Stimulated activated CD4-positive, alpha-beta T cell treated with anti-CD3 and anti-CD28 coated beads, Interleukin-1b, Interleukin-23, amount 100 ng/mL, for 1 hour (primary cell): ENCODE measurements at places on chromosomes 4 and X.

GRCh38 chr4:89111833-89112563 lies 665 bp downstream of the TIGD2 start:
- DNase-seq = no peak

DNA sequence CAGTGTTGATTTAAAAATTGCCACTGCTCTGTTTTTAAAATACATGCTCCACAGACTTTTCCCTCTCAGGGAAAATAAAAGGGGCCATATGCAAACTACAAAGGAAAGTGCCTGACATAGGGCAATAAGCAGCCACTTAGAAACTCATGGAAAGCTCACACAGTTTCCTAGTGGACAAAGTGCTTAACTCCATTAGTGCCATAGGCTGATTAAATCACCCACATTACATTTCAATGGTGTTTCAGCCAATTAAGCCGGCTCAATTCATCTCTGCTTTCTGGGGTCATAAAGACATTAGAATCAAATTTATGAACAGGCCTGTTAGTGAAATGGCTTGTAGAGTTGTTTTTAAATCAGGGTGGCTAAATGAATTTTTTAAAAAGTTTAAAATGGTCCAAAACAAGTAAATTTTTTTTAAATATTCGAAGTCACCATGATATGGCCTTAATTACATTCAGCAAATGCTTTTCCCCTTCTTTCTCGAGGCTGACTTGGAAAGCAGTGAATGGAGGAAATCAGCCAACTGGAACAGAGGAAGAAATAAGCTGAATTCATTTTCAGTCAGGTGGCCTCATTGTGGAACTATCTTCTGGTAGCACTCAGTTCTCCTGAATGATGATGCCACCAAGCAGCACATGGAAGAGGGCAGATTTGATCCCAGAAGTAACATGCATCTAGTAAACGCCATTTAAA lies 2305.1 kb upstream of the AGA start:
- DNase-seq = no peak

- no peak for DNase-seq
These were observed 2.2 kb upstream of the CTBP1 start for GRCh38 chr4:1250921-1251772.

- DNase-seq = no peak
These were observed 98.9 kb downstream of the SLC39A8 start for GRCh38 chr4:102246416-102246815.

DNA sequence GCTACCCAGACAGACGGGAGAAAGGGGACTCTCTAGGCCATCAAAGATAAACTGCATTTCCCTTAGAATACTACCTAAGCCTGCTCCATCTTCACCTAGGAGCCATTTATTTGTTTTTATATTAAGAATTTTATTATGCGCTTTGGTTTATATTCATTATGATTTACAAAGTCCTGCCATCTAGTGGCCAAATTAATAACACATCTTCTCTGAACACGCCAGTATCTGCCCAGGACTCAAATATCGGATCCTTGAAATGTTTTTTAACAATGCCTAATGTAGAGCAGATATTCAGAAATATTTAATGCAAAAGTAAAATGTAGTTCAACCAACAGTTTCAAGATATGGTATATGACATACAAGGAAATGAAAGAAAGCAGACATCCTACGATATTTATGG lies 20.8 kb upstream of the PRPS2 start:
- no peak for DNase-seq

GRCh38 chrX:152904151-152905080 lies 6.5 kb downstream of the ZNF185 start:
- DNase-seq = no peak

DNA sequence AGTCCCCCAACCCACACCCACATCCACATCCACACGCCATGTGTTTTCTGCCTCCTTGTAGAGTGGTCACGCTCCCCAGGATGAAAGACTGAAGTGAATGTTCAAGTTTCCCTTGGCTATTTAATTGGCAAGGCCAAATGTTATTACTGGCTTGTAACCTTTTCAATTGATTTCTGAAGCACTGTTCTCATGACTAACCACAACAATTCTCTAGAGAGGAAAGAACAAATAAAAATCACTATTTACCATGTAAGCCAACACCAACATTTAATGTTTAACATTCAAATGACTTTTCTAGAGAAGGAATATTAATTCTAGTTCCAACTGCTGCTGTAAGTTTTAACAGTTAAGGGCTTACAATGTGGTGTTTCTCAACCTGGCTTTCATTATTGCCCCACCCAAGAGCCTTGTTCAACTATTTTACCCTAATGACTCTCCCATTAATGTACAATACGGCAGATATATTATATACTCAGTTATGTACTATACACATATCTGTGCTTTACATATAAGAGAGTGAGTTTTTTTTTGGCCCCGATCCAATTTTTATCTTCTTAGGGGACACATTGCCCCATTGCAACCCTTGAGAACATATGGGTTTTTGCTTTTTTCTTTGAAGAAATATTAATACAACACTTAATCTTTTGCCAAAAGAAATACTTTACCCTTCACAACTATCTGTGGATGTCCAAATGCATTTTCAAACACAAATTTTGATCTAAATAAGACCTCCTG lies 46.5 kb downstream of the RELL1 start:
- DNase-seq = no peak

DNA sequence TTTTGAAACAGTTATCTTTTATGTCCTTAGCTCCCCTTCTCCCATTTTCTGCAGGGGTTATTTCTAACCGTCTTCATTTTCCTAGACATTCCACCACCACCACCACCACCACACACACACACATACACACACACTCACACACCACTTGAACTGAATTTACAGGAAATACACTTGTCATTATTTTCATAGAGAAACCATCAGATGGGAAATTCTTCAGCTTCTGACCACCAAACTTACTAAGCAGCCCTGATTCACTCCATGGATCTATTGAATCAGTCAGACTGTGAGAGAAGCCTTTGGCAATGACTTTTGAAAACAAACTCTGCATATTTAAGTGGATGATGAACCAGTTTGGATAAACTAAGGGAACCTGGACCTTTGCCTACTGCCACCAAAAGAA lies 210.1 kb upstream of the NHS start:
- DNase-seq = no peak

GRCh38 chr4:10554694-10555093 lies 97.5 kb upstream of the ZNF518B start:
- DNase-seq = no peak

DNA sequence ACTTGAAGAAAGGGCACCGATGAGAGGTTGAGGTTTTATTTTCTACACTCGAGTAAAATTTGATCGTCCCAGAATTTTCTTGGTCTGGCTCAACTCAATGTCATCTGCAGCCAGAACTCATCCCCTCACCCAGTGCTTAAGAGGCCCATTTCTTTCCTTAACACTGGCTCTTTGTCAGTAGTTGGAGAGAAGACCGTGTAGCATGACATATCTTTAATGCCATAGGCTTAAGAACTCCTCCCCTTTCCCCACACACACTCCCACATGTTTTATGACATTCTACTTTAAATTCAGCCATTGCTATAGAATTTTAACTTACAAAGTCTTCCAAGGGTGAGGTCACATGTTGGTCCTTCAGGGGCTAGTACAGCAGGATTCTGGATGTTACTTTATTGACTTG lies 44.2 kb upstream of the ZNF827 start:
- DNase-seq = no peak

DNA sequence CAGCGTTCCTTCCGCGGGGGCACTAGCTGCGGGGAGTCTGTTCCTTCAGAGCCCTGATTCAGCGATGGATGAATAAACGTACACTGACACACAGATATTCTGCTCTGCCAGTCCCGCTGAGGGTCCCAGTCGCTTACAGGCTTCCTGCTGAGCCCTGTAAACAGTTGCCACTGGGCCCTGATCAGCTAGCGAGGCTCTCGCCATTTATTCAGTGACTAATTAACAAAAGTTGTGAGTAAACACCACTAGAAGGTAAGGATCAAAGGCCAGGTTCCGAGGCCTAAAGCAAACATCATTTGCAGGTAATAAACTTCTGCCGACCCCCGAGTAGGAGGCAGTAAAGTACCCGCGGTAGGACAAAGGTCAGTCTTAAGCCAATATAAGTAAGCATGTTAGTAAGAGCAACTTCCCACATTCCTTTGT lies 442.6 kb upstream of the GALNT7 start:
- no peak for DNase-seq

DNA sequence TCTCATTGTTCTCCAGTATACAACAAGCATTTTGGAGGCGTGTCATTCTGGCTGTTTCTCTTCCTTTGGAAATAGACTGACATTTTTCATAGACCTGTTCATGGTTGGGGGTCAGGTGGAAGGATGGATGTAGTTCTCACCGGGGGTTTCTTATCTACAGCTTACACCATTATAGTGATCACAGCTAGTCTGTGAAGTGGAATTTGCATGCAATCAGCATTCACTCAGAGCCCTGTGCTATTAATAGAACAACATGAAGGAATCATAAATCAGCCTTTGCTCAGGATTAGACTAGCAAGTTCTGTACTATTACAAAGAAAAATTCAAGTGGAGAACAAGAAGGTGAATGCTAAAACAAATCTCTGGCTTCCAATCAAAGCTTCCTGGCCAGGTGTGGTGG lies 132.6 kb upstream of the PUDP start:
- no peak for DNase-seq

DNA sequence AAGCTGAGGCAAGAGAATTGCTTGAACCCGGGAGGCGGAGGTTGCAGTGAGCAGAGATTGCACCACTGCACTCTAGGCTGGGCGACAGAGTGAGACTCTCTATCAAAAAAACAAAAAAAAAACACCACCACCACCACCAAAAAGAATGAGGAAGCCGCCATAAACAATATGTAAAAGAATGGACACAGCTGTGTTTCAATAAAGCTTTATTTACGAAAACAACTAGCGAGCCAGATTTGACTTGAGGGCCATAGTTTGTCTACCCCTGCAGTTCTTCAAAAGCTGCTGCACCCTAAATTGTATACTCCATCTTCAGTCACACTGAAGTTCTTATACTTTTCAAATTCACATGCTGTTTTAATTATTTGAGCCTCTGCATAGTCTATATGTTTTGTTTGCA lies 306.5 kb upstream of the KLF3 start:
- DNase-seq = no peak

GRCh38 chr4:21290562-21290961 lies 590.3 kb downstream of the PACRGL start:
- no peak for DNase-seq
